Testis (tissue), 5 donors: ENCODE measurements at places on chromosomes 13 and 19. TPM values are rescaled to one million over a fixed set of nuclear protein-coding genes. Genes with fewer than 3 reads are reported as not detected.

GRCh38 chr19:16289594-16289993, 35.0 kb upstream of the KLF2 start:
- DNase-seq: no peak

DNA sequence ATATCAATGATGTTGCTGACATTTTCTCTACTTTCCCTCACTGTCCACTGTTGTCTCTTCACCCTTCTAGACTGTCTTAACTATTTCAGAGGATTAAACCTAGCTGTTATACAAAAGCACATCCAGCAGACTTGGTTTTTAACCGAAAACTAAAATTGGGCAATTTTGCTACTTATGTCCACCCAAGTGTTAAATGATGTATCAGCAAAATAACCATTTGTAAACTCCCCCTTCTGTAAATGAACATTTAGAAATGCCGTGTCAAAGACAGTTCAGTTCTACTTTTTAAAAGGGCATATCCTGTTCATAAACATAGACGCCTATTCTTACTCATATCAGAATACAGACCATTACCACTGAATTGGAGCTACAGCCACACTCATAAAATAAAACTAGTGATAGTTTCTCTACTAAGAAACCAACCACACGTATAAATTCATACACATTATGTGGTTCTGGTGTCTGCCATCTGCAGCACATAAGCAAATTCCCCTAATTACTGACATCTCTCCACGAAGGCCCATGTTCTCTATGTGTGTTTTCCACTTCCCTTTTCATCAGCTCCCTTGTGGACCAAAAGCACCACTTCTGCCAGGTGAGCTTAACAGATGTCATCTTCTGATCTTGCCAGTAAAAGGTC, 1091.8 kb downstream of the PCDH9 start:
- no peak for DNase-seq

- DNase-seq: no peak
Measured at GRCh38 chr13:89832827-89833226, 1514.7 kb upstream of the MIR17HG start.

DNA sequence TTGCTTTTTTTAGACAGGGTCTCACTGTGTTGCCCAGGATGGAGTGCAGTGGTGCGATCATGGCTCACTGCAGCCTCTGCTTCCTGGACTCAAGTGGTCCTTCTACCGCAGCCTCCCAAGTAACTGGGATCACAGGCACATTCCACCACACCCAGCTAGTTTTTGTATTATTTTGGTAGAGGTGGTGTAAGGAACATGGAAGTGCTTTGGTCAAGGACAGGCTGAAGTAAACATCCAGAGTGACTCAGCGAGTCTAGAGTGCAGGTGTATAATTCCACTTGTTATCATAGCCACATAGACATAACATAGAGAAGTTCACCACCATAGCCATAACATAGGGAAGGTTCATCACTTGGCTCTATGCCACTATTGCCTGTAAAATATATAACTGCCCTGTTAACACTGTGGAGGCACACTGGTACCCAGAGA, 98.6 kb downstream of the RBM26 start:
- no peak for DNase-seq

DNA sequence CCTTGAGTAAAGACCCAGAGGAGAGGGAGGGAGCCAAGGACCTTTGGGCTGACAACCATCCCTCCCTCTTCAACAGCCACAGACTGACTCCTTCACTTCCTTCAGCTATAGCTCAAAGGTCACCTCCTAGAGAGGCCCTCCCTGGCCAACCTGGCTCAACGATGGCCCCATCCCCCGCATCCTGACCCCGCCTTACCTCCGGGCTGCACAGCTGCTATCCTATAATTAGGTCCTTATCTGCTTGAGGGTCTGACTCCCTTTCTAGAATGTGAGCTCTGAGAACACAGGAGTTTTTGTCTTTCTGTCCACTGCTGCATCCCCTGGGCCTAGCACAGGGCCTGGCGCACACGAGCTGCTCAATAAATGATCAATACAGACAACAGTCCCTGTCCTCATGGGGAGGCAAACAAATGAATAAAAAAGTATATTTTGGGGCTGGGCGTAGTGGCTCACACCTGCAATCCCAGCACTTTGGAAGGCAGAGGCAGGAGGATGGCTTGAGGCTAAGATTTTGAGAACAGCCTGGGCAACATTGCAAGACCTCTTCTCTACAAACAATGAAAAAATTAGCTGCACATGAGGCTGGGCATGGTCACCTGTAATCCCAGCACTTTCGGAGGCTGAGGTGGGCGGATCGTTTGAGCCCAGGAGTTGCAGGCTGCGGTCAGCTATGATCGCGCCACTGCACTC, 6.6 kb upstream of the LGALS4 start:
- peak; percentile 93 for DNase-seq

GRCh38 chr13:48431987-48432615, 19.2 kb upstream of the LPAR6 start:
- no peak for DNase-seq

The IGFL2 gene
- 7.6 TPM for total RNA-seq
